ENCODE measurements at places on chromosomes 2 and 18. TPM values are rescaled to one million over a fixed set of nuclear protein-coding genes. Genes with fewer than 3 reads are reported as not detected.

GRCh38 chr2:190343536-190344275 lies at the start of gene INPP1:
TSS of gene INPP1 (plus strand) at chr2:190343589. CDS start at chr2:190360103, 16,514 bp downstream.
- H3K4me1 ChIP-seq = peaks cover 34% of the 10 kb centered on the region
- peak; percentile 80 for DNase-seq
- H3K27me3 ChIP-seq = no peaks in the 10 kb centered on the region
- H3K36me3 ChIP-seq = no peaks in the 10 kb centered on the region

DNA sequence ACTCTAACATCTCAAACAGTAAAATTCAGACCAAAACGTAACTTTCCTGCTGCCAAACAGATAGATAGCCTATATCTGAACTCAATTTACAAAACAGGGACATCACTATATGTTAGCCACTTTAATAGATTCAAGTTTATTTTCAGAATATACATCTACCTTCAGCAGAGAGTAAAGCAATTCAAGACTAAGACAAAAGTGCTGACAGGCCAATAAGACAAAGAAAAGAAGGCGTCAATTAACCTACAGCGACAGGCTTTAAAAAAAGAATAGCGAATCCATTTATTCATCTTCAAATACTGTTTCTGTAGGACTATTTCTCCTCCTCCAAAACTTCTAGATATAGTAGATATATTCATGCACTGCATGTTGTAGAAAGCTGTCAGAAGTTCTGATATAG lies 333.0 kb downstream of the GRB14 start:
- H3K4me3 ChIP-seq = no peak overlapping the region
- H3K27me3 ChIP-seq = no peaks in the 10 kb centered on the region
- no peak overlapping the region for H3K27ac ChIP-seq
- no peaks in the 10 kb centered on the region for H3K4me1 ChIP-seq
- H3K36me3 ChIP-seq = no peaks in the 10 kb centered on the region

- peaks cover 38% of the 10 kb centered on the region for H3K27me3 ChIP-seq
- no peak for DNase-seq
- H3K36me3 ChIP-seq = no peaks in the 10 kb centered on the region
- peaks cover 8% of the 10 kb centered on the region for H3K4me1 ChIP-seq
- no peak overlapping the region for H3K4me3 ChIP-seq
Measured at GRCh38 chr2:109066501-109066900, 62.5 kb upstream of the SH3RF3 start.

DNA sequence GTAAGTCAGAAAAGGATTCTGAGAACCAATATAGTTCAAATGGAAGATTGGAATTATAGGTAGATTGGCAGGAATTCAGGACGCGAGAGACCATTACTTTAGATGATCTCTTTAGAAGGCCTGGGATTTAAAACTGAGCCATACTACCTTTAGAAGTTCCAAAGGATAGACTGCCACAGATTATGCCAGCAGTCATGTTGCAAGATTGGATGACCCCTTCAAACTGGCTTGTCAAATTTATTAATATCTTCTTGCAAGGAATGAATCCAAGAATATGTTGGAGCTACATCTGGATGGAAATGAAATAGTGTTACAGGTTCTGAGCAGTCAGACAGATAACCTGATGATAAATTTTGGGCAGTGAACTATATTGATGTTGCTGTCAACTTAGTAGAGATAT lies 22.0 kb downstream of the BABAM2 start:
- H3K4me1 ChIP-seq = peaks cover 57% of the 10 kb centered on the region
- no peak overlapping the region for H3K4me3 ChIP-seq
- H3K27ac ChIP-seq = no peak overlapping the region

HOXD4 gene
- not detected for total RNA-seq

- H3K36me3 ChIP-seq = no peaks in the 10 kb centered on the region
- no peak overlapping the region for H3K4me3 ChIP-seq
- H3K27ac ChIP-seq = no peak overlapping the region
- H3K4me1 ChIP-seq = peaks cover 5% of the 10 kb centered on the region
Measured at GRCh38 chr18:53534695-53535094, 689.8 kb downstream of the MBD2 start.

CFAP221 gene
- 1.0 TPM for total RNA-seq

LYG1 gene
- total RNA-seq = 0.58 TPM

DNA sequence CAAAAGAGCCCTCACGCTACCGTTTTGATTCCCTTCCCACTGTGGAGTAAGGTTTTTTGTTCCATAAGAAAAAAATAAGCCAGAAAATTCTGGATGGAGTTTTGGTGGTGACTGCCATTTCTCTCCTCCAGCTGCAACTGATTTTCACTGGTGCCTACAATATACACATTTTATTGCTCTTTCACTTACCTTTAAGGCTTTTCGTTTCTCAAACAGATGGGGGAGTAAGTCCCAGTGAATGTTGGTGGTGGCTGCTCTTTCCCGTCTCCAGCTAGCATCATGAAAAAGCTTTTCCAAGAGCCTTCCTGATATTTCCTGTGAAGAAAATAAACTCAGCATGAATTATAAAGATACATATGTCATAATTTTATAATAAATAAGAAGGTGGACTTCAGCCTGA lies 932.5 kb upstream of the PIK3C3 start:
- H3K36me3 ChIP-seq = no peaks in the 10 kb centered on the region
- no peak overlapping the region for H3K4me3 ChIP-seq
- DNase-seq = no peak
- no peaks in the 10 kb centered on the region for H3K4me1 ChIP-seq
- H3K27me3 ChIP-seq = no peaks in the 10 kb centered on the region

GCG gene
- not detected for total RNA-seq

GRCh38 chr2:138213084-138213483 lies 248.8 kb downstream of the HNMT start:
- H3K4me1 ChIP-seq = peaks cover 6% of the 10 kb centered on the region
- no peaks in the 10 kb centered on the region for H3K27me3 ChIP-seq
- DNase-seq = no peak
- no peak overlapping the region for H3K27ac ChIP-seq
- no peak overlapping the region for H3K4me3 ChIP-seq
- no peaks in the 10 kb centered on the region for H3K36me3 ChIP-seq

GRCh38 chr2:14524803-14525080 lies 107.8 kb upstream of the LRATD1 start:
- no peaks in the 10 kb centered on the region for H3K27me3 ChIP-seq
- H3K4me1 ChIP-seq = no peaks in the 10 kb centered on the region
- H3K4me3 ChIP-seq = no peak overlapping the region

- H3K27me3 ChIP-seq = peaks cover 8% of the 10 kb centered on the region
- no peak overlapping the region for H3K4me3 ChIP-seq
- DNase-seq = no peak
- H3K36me3 ChIP-seq = no peaks in the 10 kb centered on the region
- peak overlapping the region; percentile 57 for H3K27ac ChIP-seq
Measured at GRCh38 chr2:221780281-221780688, 208.2 kb upstream of the EPHA4 start.

DNA sequence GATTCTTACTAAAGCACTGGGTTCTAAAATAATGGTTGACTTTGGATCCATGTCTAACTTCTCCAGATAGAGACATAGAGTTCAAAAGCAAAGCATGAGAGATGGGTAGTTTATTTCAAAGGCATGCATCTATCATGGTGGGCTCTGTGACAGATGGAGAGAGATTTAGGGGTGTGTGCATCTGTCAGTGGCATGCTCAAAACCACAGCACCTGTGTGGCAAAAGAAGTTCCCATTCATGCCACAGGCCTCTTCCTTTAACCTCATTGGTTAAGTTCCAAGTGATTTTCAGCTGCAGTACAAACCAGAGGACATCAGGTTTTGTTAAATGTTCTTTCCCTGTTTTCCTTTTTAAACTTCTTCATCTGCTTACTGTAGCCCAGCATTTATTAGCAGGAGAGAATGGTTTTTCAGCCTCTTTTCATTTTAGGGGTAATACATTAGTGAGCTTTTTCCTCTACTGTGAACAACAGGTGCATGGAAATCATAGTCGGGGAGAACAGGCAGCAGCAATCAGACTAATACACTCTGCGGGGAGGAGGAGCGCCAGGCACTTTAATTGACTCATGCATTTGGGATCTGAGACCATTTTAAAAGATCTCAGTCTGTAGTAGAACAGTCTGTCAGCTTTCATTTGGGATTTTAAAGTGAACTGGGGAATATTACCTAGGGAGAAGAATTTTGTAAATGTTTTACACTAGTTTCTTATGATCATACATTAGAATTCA lies 52.4 kb upstream of the UPP2 start:
- no peaks in the 10 kb centered on the region for H3K36me3 ChIP-seq
- peaks cover 9% of the 10 kb centered on the region for H3K4me1 ChIP-seq
- H3K4me3 ChIP-seq = no peak overlapping the region
- no peaks in the 10 kb centered on the region for H3K27me3 ChIP-seq
- no peak for DNase-seq

GRCh38 chr2:239201531-239201876 lies 199.3 kb downstream of the HDAC4 start:
- DNase-seq = peak; percentile 63
- peaks cover 47% of the 10 kb centered on the region for H3K4me1 ChIP-seq
- H3K4me3 ChIP-seq = peak overlapping the region; percentile 32
- no peaks in the 10 kb centered on the region for H3K27me3 ChIP-seq
- peaks cover 9% of the 10 kb centered on the region for H3K36me3 ChIP-seq

GRCh38 chr2:9634133-9634532 lies 3.3 kb upstream of the YWHAQ start:
- no peak overlapping the region for H3K4me3 ChIP-seq
- no peaks in the 10 kb centered on the region for H3K36me3 ChIP-seq

- H3K4me3 ChIP-seq = no peak overlapping the region
- DNase-seq = no peak
- H3K36me3 ChIP-seq = peaks cover 8% of the 10 kb centered on the region
- H3K27ac ChIP-seq = no peak overlapping the region
- peaks cover 26% of the 10 kb centered on the region for H3K4me1 ChIP-seq
Measured at GRCh38 chr2:69890881-69891280, 2.9 kb upstream of the SNRNP27 start.

- H3K27me3 ChIP-seq = no peaks in the 10 kb centered on the region
- no peak overlapping the region for H3K4me3 ChIP-seq
- H3K4me1 ChIP-seq = peaks cover 27% of the 10 kb centered on the region
- DNase-seq = peak; percentile 51
- H3K36me3 ChIP-seq = no peaks in the 10 kb centered on the region
- peak overlapping the region; percentile 61 for H3K27ac ChIP-seq
Measured at GRCh38 chr2:191478799-191479679, 198.9 kb upstream of the NABP1 start.

DNA sequence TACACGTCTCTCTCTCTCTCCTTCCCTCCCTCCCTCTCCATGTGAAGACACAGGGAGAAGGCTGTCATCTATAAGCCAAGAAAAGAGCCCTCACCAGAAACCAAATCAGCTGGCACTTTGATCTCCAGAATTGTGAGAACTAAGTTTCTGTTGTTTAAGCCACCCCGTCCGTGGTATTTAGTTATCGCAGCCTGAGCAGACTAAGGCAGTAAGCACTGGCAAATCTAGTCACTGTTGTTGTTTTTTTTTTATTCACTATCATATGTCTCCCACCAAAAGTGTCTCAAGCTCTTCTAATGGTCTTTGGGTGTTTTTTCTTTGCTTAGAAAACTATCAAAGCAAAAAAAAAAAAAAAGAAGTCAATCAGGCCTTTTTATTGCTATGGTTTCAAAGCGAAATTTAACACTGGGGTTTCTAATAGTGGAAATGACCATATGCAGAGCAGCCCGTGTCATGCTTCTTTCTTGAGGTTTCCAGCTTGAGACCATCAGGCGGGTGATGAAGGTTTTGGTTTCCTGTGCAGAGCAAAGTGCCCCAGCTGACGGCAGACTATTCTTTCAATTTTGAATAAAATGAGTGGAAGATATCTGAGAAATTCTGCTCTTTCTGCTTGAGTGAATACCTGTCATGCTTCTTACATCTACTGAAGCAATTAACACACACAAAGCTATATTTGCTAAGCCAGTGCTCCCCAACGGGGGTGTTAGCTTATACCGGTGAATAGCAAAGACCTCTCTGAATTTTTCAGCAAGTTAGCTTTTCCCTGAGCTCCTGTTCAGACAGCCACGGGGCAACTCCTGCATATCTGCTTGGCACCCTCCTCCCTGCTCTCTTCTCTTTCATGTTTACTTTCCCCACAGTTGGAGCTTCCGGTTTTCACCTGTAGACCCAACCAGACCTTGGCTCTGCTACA lies 394.1 kb upstream of the ATP5MC3 start:
- DNase-seq = no peak
- peaks cover 3% of the 10 kb centered on the region for H3K27me3 ChIP-seq
- H3K4me3 ChIP-seq = no peak overlapping the region
- H3K36me3 ChIP-seq = no peaks in the 10 kb centered on the region
- no peaks in the 10 kb centered on the region for H3K4me1 ChIP-seq

DNA sequence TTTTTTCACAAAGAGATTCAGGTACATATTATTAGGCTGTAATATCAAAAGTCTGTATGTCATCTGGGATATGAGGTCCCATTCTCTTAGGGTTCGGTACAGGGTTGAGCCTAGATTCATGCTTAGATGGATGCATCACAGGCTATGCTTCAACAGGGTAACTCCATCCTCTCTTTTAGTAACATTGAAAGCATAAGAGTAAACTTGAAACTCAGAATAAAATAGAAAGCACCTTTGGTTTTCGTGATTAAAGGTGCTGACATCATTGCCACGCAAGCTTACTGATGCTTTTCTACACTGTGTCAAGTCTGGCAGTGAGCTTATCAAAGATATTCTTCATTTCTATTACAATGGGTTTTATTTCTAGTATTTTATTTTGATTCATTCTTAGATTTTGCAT lies 419.1 kb upstream of the DSEL start:
- no peak overlapping the region for H3K27ac ChIP-seq
- no peaks in the 10 kb centered on the region for H3K36me3 ChIP-seq
- H3K4me3 ChIP-seq = no peak overlapping the region
- no peaks in the 10 kb centered on the region for H3K4me1 ChIP-seq
- no peak for DNase-seq
- no peaks in the 10 kb centered on the region for H3K27me3 ChIP-seq

MC4R gene
- total RNA-seq = not detected

GRCh38 chr18:10424585-10425307 lies 29.7 kb upstream of the APCDD1 start:
- H3K4me1 ChIP-seq = peaks cover 12% of the 10 kb centered on the region
- peak; percentile 51 for DNase-seq
- H3K36me3 ChIP-seq = no peaks in the 10 kb centered on the region
- no peak overlapping the region for H3K4me3 ChIP-seq
- H3K27me3 ChIP-seq = no peaks in the 10 kb centered on the region

- H3K27me3 ChIP-seq = peaks cover 10% of the 10 kb centered on the region
- peak overlapping the region; percentile 5 for H3K27ac ChIP-seq
- no peak for DNase-seq
- no peaks in the 10 kb centered on the region for H3K36me3 ChIP-seq
- H3K4me1 ChIP-seq = peaks cover 8% of the 10 kb centered on the region
- no peak overlapping the region for H3K4me3 ChIP-seq
Measured at GRCh38 chr2:55761526-55761925, 67.9 kb upstream of the PNPT1 start.

CABYR gene
- total RNA-seq = not detected

Data from left ventricle myocardium inferior (tissue), 1 donor.